CD4-positive, alpha-beta memory T cell (primary cell): ENCODE measurements at places on chromosomes 12 and 14.
A peak's percentile ranks its signal among the peaks of the same experiment; 100 is the strongest.

GRCh38 chr14:69841656-69842055, 37.6 kb upstream of the SMOC1 start:
- no peak for DNase-seq

DNA sequence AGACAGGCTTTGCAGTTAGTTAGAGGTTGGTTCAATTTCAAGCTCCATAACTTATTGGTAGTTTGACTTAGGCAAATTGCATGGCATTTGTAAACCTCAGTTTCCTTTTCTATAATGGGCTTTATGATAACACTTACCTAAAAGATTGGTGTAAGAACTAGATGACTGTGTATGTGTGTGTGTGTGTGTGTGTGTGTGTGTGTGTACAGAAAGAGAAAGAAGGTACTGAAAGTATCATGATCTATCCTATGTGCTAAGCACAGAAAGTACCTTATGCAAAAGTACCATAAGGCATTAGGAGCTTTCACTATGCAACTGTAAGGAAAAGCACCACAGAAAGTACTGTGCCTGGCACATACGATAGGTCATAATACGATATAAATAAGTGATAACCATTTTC, 304.3 kb upstream of the KITLG start:
- no peak for DNase-seq

DNA sequence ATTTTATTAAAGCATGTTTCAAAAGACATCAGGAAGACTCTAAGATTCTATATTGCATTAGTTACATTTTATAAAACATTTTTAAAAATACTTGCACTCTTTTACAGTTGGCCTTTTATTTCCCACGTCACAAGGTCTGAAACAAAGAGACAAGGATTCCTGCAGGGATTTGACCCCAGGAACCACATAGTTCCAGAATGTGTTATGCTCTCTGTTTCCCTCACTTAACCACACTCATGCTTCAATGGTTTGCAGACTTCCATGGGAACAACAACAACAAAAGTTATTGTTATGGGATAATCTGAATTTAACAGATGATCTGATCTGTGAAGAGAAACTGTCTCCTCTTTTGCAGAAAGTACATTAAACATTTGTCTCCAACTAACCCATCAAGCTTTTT, 104.3 kb upstream of the PPFIA2 start:
- no peak for DNase-seq

DNA sequence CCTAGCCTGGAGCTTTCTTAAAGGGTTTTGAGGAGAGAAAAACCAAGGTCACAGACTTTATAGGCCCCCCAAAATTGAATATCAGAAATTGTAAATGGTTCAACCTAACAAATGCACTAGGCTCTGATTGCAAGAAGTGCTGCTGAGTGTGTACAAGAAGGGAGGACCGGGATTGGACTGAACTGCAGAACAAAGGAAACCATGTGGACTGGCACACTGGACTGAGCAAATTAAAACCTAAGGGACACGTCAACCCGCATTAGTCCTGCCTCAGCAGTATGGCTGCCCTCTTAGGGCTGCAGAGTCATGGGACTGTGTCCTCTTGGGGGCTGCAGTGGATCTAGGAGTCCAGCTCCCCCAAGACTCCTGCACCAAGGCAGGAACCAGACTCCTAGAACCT, 842 bp upstream of the CISTR start:
- DNase-seq = no peak

GRCh38 chr12:100953217-100953616, 158.6 kb downstream of the ANO4 start:
- no peak for DNase-seq

DNA sequence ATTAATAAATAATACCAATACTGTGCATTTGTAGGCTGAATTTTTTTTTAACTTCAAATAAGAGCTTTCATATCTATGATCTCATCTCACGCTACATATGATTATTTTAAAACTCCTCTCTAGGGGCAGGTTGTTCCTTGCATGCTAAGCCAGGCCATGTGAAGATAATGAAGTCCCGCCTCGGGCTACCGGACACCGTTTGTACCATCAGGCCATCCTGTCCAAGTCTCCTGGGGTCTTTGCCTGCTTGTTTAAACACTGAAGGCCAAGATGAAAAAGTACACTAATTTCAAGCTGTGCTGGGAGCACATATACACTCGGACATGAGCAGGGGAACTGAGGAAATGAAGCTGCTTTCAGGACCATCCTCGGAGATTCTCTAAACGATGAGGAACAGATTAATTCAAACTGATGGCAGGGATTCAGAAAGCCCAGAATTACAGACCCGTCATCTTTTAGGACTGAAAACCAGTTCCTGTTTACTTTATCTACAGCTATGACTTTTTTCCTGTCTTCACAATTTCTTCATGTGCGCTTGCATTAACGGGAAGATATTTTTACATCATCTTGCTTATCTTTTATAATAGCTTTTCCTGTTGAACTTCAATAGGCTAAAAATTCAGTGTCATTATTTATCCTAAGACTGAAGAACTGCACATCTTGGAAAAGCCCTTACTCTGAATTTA, 6.3 kb upstream of the ABHD12B start:
- no peak for DNase-seq

DNA sequence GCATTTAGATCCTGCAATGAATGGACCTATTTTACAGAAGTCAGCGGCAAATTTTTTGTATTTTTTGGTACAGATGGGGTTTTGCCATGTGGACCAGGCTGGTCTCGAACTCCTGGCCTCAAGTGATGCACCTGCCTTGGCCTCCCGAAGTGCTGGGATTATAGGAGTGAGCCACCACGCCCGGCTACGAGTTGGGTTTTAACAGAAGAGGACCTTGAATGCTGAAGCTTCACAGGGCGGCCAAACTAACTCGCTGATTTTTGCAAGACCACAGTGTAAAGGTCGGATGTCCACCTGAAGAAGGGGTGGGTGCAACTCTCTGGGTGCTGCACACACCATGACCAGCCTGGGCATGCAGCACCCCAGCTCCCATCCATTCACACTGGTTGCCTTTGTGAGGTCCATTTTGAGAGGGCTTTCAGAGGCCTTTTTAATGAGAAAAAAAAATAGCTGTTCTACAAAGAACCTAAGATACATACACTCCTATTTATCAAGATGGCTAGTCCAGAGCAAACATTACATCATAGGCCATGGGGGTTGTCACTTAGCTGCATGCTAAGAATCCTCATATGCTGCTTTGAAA, 21.6 kb upstream of the CDK2AP1 start:
- DNase-seq = no peak

GRCh38 chr14:33369041-33369440, 430.4 kb downstream of the NPAS3 start:
- no peak for DNase-seq

DNA sequence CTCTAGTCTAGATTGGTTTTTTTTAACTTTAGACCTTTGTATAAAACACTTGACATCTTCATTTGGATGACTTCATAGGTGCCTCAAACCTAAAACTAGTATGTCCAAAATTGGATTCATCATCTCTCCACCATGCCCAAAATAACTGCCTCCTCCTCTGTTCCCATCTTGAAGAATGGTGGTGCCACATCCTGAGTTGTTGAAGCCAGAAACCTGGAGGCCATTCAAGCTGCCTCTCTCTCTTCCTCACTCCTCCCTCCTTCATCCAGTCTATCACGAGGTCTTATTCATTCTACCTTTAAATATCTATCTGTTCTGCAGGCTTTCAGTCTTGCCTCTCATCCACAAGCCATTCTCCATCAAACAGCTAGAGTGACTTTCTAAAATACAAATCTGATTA, 26.5 kb upstream of the USP44 start:
- DNase-seq = no peak

DNA sequence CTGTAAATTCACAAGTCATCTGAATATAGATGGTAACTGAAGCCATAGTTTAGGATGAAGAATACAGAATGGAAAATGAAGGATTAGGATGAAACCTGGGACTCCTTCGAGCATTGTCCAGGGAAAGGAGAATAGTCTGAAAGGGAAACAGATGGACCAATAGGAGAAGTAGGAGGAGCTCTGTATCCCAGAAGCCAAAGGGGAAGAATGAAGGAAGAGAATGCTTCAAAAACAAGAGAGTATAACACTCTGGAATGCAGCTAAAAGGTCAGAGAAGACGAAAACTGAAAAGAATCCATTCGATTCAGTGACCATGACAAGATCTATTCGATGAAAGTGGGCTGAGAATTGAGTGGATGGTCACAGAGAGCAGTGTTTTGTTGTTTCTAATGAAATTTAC, 1.0 kb downstream of the GMFB start:
- no peak for DNase-seq

DNA sequence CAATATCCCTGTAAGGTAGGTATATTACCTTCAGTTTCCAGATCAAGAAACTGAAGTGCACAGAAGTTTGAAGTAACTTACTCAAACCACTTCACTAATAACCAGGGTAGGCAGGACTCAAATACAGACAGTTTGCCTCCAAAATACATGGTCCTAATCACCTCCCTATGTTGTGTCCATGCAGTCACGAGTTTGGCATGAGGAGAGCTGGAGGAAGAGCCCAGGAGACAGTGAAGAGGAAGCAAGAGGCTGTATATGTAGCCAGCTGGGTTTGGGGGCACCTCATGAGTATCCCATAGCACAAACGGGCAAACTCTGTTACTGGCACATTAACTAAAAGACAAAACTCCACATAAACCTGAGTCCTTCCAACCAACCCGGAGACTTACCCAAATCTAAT, 79.2 kb downstream of the DUSP16 start:
- DNase-seq = no peak

DNA sequence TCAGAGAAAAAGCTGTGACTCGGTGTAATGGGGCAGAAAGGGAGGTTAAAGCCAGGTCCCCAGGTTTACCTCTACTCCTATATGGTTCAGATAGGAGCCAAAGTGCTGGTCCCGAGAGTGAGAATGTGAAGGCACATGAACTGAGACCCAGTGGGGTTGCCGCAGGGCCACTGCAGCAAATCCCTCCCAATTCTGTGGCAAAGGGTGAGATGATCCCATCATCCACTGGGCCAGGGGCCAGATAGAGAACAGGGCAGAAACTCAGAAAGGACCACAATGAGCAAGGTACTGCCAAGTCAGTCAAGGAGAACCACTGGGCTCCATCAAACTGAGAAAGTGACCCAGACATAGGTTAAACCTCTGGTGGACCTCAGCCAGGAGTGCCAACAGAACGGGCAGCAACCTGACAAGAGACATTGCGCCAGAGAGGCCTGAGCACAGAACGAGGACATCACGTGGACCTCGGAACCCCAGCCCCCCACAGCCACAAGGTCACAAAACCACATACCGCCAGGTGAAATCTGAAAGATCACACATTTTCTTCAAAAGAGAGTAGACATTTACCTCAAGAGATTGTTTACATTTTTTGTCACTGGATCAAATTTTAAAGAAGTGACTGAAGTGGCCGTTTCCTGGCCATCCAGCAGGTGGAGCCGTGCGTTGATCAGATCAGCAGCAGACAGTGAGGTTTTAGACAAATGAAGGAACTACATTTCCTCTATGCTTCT, 20.5 kb upstream of the ITPR2 start:
- peak; percentile 59 for DNase-seq
